Astrocyte (in vitro differentiated cells and primary cell): ENCODE measurements at places on chromosomes 5 and 9. TPM values are rescaled to one million over a fixed set of nuclear protein-coding genes. Genes with fewer than 3 reads are reported as not detected.

DNA sequence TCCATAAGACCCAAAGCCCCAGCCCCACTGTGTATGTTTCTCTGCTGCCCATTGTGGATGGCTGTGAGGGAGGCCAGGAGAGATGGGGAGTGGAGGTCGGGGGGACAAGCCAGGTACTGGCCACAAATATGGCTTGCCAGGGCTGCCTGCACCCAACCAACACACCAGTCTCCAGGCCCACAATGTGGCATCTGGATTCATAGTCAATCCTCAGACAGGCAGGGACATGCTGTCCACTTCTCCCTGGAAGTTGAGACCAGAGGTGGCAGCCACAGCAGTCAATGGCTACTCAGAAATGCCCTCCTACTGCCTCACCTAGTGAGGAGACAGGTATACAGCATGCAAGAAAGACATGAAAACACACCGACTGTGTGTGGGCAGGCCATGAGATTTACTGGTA, 61.2 kb upstream of the SLC25A51 start:
- peaks cover 56% of the 10 kb centered on the region for H3K4me1 ChIP-seq
- peaks cover 2% of the 10 kb centered on the region for H3K36me3 ChIP-seq
- peak overlapping the region; percentile 95 for H3K27ac ChIP-seq
- no peak for DNase-seq
- H3K4me3 ChIP-seq, result peak overlapping the region; percentile 16
- H3K27me3 ChIP-seq, result no peaks in the 10 kb centered on the region

GRCh38 chr5:121695307-121695706, 156.4 kb upstream of the FTMT start:
- H3K4me1 ChIP-seq, result no peaks in the 10 kb centered on the region
- no peak for DNase-seq
- H3K27me3 ChIP-seq, result no peaks in the 10 kb centered on the region
- no peaks in the 10 kb centered on the region for H3K36me3 ChIP-seq
- no peak overlapping the region for H3K27ac ChIP-seq

GRCh38 chr5:7683753-7684152, 167.2 kb downstream of the CFAP90 start:
- DNase-seq, result no peak
- no peak overlapping the region for H3K27ac ChIP-seq
- H3K4me1 ChIP-seq, result no peaks in the 10 kb centered on the region
- no peaks in the 10 kb centered on the region for H3K36me3 ChIP-seq
- no peaks in the 10 kb centered on the region for H3K27me3 ChIP-seq
- H3K4me3 ChIP-seq, result no peak overlapping the region

PRSS3 gene
- total RNA-seq, result not detected in 2 replicates

PCDHGB2 gene
- 1.4 TPM in 2 replicates for total RNA-seq

GRCh38 chr9:82939451-82939850, 123.5 kb downstream of the RASEF start:
- H3K27me3 ChIP-seq, result no peaks in the 10 kb centered on the region
- H3K36me3 ChIP-seq, result no peaks in the 10 kb centered on the region
- H3K4me3 ChIP-seq, result no peak overlapping the region
- H3K4me1 ChIP-seq, result peaks cover 10% of the 10 kb centered on the region
- H3K27ac ChIP-seq, result no peak overlapping the region

- H3K4me1 ChIP-seq, result no peaks in the 10 kb centered on the region
- no peaks in the 10 kb centered on the region for H3K36me3 ChIP-seq
- no peaks in the 10 kb centered on the region for H3K27me3 ChIP-seq
These were observed 85.9 kb upstream of the PARP8 start for GRCh38 chr5:50580506-50580905.

AFAP1L1 gene
- total RNA-seq, result 7.6 and 8.3 TPM in 2 replicates

DNA sequence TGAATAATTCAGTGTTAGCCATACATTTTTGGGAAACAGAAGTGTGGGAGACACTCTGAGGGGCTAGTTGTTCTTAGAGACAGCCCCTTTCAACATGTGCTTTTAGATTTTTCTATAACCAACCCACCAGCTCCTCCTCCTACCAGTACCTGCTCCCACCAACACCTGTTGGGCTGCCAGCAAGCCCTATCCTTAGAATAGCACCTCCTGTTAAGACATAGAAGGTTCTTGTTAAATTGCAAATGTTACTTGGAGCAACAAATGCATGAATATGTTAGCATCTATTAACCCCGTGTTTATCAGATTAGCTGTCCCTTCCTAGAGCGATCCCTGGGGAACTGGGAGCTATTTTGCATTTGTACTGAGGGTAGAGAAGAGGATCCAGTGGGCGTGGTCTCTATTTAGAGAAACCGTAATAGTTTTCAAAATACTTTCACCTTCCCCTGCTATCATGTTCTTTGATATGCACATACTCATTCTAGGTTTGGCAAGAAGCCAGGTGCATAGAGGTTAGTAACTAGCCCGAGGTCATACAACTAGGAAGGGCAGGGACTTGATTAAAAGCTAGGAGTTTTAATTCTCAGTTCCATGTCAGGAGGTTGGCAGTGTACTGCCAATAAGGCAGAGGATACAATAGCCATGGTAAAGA, 334.4 kb downstream of the KCTD16 start:
- no peak overlapping the region for H3K27ac ChIP-seq
- no peak overlapping the region for H3K4me3 ChIP-seq
- H3K4me1 ChIP-seq, result no peaks in the 10 kb centered on the region

DTWD2 gene
- 4.9 and 5.3 TPM in 2 replicates for total RNA-seq

CCL27 gene
- 0.52 TPM in 1 of 2 replicates, not detected in the other for total RNA-seq

DNA sequence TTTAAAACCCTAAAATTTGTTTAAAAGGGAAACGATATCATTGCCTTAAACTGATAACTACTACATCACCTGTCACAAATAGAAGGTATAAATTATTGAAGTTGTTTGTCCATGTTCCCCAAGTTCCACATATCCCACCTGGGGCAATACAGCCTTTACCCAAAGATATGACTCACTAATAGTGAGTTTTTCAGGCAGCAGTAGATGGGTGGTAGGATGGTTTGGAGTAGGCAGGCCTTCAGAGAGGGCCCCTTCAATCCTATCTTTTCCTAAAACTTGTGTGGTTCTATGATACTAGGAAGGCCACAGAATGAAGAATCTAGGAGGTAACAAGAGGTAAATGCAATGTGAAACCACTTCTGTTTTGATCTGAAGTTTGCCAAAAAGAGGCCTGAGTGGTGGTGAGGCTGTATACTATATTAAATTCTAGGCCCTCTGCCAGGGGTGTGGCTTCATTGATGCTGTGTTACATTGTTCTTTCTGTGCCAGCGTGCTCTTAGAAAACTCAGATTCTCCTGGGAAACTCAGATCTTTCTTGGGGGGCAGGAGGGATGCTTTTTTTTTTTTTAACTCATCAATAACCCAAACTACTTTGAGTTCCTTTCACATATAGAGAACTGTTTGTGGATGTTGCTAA, 7.2 kb downstream of the CYSTM1 start:
- H3K36me3 ChIP-seq, result no peaks in the 10 kb centered on the region
- H3K27ac ChIP-seq, result no peak overlapping the region
- H3K4me3 ChIP-seq, result no peak overlapping the region
- no peaks in the 10 kb centered on the region for H3K27me3 ChIP-seq

GRCh38 chr5:169152946-169153345, 148.0 kb downstream of the SLIT3 start:
- no peak for DNase-seq
- no peaks in the 10 kb centered on the region for H3K27me3 ChIP-seq
- H3K4me1 ChIP-seq, result no peaks in the 10 kb centered on the region
- H3K27ac ChIP-seq, result no peak overlapping the region
- no peaks in the 10 kb centered on the region for H3K36me3 ChIP-seq

DNA sequence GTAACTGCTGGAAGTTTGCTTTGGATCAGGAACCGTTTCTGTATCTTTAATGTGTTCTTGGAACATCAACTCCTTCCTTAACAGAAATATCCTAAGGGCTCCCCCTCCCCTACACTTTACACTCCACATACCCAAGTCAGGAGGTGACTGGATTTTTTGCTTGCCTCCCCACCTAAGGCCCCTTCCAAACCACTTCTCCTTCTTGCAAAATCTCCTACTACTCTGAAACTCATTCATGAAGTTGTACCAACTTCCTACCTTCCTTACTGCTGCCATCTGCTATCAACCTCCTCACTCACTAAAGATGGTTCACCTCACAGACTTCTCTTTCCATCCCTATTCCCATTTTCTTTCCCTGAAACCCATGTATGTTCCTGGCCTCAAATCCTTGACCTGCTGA, 16.1 kb downstream of the TXN start:
- no peaks in the 10 kb centered on the region for H3K4me1 ChIP-seq
- no peak for DNase-seq
- H3K36me3 ChIP-seq, result peaks cover 17% of the 10 kb centered on the region

DNA sequence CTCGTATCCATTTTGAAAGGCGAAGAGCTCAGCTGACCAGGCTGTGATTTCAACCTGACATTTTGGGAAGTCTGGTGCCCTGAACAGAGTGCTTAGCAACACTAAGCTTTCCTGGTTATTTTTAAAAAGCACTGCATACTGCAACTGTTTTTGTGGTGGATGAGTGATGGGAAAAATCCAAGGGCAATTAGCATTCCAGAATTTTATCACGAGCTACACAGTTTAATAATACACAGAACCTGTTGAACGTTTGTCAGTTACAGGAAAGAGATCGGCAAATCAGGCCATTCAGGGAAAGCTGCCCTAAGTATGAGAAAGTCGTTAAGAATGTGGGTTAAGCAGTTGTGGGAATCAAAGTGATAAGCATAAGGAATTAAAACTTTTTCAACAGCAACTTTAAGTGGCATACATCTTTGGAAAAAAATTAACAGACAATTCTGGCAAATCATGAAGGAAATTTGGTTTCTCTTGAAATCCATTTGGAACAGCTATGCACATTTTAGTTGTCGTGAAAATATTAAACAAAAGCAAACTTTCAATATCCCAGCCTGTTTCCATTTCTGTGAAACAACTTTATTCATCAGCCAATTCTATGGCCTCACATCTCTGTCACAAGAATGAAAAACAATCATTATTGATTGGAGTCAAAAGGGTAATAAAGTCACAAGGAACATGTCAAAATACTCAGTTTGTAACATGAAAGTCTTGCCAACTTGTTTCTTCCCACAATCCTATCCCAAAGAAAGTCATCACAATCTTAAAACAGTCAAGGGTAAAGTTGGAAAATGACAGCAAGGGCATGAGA, 25.7 kb downstream of the PUM3 start:
- peaks cover 22% of the 10 kb centered on the region for H3K4me1 ChIP-seq
- peak; percentile 96 for DNase-seq
- no peaks in the 10 kb centered on the region for H3K27me3 ChIP-seq

DNA sequence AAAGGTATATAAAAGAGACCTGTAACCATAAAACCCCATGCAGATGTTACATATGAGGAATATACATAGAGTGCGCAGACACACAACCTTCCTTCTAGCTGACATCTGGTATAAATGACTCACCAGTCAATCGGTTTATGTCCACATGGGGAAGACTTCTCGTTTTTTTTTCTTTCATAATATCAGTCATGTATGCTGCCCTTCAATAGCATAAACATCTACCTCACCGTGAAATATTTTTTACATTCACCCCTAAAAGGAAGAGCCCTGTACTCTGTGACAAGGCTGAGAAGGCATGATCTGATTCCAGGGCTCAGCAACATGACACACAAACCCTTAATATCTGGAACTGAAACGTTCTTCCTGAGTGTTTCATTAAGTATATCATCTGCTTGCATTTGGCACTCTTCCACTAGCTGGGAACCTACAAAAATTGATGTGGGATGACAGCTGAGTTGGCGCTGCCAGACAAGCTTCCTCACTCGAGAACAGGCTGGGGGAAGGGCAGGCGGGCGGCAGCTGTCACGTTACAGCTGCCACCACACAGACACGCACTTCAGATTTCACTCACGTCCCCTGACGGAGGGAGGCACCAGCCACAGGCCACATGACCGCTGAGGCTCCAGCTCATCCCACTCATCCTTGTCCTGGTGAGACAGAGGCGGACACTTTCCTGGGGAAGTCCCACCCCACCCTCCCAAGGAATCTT, 74.2 kb downstream of the SHB start:
- peaks cover 3% of the 10 kb centered on the region for H3K36me3 ChIP-seq
- peak overlapping the region; percentile 68 for H3K27ac ChIP-seq
- H3K27me3 ChIP-seq, result no peaks in the 10 kb centered on the region
- H3K4me1 ChIP-seq, result peaks cover 30% of the 10 kb centered on the region
- peak; percentile 70 for DNase-seq
- peak overlapping the region; percentile 5 for H3K4me3 ChIP-seq
